ENCODE measurements at places on chromosomes 7 and 10.

- no peak for ATAC-seq
These were observed 214.9 kb upstream of the TCF7L2 start for GRCh38 chr10:112735041-112735695.

DNA sequence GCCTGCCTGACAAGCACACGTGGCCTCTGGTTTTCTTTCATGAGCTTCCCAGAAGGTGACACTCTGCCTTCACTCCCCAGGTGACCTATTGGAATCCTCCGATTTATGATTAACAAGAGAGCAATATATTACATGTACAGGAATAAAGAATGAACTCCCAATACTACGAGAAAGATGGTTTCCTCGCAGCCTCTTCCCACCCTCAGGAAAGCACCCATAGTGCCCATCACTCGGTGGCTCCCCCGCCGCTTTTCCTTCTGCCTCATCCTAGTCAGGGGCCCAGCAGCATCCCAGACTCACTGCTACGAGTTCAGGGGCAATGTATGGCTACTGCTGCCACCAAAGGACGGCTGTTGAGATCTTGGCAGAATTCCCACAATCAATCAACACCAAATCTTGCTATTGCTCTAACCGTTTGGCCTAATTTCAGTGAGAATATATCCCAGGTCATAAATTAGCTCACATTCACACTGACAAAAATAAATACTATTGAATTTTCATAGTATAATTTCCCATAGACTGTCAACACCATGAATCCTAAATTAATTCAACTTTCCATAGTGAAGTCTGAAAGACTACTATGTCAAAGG is 196.3 kb downstream of the TNS3 start:
- no peak for ATAC-seq

DNA sequence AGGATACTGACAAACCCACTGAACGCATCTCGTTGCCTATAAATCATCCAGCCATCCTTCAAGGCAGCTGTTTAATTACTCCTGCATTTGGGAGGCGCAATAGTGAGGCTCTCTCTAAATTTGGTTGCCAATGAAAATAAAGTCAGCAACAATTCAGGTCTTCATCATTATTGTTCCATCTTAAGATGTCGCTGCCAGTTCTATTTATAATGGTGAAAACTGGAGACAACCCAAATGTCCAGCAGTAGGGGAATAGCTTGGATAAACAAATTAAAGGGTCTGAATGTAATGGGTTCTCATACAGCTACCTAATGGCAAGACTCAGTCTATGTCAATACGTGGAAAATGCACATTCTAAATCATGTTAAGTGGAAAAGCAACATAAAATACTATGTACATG is 120.1 kb upstream of the PLXNA4 start:
- no peak for ATAC-seq

GRCh38 chr7:12570534-12571461 is at the start of gene SCIN:
Gene SCIN, plus strand, starts transcription at chr7:12570720. Its CDS starts 67 bp downstream, at chr7:12570787.
- peak; percentile 53 for ATAC-seq

GRCh38 chr7:112723416-112723815 is 66.8 kb downstream of the TMEM168 start:
- no peak for ATAC-seq

- ATAC-seq: no peak
These were observed 212.7 kb upstream of the KCND2 start for GRCh38 chr7:120060281-120060680.

DNA sequence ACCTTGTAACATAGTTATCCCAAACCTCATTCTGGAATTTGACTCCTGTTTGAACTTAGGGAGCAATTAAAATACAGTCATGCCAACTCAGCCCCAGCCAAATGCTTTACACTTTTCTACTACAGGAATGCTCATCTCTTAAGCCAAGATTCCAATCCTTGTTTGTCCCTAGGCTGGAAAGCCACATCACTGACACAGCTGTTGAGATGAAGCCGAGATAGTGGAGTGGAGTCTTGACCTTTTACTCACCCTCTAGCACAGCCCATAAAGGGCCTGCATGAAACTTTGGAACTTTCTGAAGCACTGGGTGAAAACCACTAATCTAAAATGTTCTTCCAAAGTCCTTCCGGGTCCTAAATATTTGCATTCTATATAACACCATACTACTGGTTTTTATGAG is 247.3 kb downstream of the ETV1 start:
- ATAC-seq: no peak

DNA sequence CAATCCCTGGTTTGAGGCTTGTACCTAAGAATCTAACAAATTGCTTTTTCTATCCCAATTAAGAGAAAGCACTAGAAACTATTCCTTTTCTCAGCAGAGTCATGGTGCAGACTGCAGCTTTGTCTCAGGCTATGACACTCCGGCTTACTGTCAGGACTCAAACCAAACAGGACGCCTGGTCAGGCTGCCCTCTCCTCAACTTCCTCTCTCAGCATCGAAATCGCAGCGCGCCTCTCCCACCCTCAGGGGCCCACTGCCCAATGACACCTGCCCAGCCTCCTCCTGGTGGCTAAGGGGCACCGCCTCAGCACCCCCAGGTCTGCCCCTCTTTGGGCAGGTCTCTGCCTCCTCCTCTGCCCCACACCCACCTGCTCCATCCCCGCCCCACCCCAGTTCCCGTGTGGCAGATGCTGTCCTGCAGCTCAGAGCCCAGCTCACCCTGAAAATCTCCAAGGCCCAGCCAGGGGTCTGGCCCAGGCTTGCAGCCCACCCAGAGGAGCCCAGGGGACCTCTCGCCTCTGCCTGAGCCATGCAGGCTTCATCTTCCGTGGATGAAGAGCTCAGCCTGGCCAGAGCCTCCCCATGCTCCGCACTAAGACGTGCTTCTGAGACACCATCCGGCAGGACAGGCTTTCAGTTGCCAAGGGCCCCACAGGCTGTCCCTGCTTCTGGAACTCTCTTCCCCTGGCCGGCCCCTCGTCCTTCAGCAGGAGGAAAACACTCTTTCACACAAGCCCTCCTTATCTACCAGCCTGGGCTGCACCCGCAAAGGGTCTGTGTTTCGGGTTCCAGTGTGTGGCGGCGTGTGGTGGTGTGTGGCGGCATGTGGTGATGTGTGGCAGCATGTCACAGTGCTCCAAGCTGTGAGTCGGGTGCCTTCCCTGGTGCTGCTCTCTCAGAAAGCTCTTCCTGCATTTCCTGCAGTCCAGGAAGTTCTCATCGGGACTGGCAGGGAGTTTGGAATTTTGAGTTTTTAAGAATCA is 16.4 kb upstream of the PTPRN2 start:
- no peak for ATAC-seq

DNA sequence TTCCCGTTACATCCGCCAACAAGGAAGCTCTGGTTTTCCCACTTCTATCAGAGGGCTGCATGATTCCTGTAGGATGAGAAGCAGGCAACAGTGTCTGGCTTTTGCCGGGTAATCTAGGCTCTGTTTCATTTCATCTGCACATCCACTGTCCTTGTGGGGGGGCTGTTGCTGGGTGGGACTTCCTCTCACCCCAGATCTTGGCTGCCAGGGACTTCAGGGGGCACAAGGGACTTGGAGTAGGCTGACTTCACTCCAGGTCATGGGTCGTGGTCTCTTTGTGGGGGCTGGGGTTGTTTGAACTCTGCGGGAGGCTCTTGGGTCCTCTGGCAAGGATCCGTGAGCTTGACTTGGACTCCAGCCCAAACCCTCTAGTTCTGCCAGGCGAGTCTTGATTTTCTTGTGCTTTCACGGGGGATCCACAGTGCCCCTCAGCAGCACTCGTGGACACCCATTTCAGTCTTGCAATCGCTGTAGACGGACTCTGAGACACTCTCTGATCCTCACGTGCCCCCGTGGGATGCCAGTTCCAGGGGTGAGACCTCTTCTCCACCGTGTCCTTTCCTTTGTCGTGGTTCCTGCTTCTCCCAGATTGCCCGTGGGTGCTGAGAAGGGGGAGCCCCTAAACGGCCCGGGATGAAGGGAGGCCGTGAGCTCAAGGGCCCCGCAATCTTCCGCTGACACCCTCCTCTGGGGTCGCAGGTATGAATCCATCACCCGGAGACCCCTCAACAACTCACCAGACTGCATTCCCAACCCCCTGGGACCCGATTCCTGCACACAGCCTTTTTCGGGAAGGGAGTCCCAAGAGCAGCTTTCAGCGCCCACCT is 21.4 kb upstream of the ZNF273 start:
- ATAC-seq: no peak

DNA sequence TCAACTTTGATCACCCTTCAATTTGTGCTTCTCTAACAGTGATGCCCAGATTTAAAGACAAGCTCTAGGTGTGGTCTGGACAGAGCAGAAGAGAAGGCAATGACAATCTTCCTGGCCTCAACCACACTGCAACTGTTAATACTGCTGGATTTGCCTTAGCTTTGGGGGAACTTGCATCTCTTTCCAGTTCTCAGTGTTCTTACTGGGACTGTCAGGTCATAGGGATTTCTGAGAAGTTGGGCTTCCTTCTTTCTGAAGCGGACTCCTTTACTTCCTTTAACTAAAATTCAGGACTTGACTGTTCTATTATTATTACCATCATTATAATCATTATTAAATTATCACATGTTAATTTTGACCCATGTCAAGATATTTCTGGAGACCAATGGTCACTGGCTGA is 80.8 kb downstream of the OSBPL3 start:
- no peak for ATAC-seq

DNA sequence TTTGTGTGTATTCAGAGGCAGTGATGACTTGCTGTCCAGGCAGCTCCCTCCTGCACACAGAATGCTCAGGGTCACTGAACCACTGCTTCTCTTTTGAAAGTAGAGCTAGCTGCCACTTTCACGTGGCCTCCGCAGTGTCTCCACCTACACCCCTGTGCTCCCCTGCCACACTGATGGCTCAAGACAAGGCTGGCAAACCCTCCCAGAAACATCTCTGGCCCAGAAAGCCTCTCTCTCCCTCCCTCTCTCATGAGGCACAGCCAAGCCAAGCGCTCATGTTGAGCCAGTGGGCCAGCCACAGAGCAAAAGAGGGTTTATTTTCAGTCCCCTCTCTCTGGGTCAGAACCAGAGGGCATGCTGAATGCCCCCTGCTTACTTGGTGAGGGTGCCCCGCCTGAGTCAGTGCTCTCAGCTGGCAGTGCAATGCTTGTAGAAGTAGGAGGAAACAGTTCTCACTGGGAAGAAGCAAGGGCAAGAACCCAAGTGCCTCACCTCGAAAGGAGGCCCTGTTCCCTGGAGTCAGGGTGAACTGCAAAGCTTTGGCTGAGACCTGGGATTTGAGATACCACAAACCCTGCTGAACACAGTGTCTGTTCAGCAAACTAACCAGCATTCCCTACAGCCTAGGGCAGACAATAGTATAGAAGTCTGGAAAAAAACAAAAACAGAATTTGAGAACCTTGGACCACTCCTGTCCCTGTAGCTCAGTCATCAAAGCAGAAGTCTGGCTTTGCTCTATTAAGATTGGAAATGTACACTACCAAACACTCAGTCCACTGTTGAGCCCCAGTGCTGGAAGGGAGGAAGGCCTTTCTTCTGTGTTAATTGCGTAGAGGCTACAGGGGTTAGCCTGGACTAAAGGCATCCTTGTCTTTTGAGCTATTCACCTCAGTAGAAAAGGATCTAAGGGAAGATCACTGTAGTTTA is 15.8 kb downstream of the SCD start:
- peak; percentile 8 for ATAC-seq

All from stimulated activated memory B cell treated with anti-CD40 and anti-IgM and Interleukin-4, amounts not matched to agents 10 μg/mL and 1 μg/mL and 100 μg/mL, for 72 hours (primary cell).